ENCODE measurements at places on chromosomes 2 and 18.

DNA sequence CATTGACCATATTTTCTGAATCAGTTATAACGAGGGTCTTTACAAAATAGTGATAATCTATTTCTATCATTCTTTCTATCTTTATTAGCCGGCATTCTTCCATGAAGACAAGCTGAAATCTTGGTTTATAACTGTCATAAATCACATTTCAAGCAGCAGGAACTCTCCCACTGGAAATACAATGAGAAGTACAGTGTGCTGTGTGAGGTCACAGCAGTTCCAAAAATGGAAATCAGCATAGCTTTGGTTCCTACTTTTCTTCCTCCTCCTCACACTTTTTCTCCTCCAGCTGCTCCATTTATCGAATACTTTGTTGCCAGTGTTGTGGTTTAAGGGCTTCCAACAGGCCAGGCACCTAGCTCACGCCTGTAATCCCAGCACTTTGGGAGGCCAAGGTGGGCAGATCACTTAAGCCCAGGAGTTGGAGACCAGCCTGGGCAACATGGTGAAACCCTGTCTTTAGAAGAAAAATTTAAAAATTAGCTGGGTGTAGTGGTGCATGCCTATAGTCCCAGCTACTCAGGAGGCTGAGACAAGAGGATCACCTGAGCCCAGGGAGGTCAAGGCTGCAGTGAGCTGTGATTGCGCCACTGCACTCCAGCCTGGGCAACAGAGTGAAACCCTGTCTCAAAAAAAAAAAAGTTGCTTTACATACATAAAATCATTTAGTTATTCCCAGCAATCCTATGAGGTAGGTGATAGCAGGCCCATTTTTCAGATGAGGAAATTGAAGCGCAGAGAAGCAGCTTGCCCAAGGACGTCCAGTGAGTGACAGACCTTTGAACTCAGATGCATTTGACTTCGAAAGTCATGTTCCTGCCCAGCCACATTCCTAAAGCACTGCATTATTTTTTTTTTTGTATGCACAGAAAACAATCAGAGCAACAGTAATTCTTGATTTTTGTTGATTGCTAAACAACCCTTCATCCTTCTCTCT lies 34.0 kb upstream of the GPR55 start:
- no peak for DNase-seq

DNA sequence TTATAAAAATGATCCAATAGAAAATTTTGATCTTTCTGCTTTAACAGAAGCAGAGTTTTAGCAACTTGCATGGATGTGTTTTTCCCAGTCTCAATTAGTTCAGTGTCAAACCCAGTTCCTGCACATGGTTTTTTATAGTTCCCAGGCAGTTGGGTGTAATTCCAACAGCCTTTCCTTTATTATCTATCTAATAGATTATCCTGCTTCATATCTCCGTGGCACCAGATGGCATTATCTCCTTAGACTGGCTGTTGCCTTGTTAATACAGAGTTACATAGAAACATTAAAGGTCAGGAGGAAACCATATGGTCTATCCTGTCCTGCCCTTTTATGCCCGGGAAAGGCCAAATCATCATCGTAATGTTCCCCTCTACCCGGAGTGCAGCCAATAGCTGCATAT lies 400.9 kb upstream of the SMIM21 start:
- DNase-seq = no peak

GRCh38 chr2:109168086-109168485 lies 39.1 kb downstream of the SH3RF3 start:
- DNase-seq = no peak

- no peak for DNase-seq
Observed at GRCh38 chr2:241905716-241906377, 36.3 kb downstream of the RTP5 start.

- peak; percentile 40 for DNase-seq
Observed at GRCh38 chr2:204453730-204454167, 91.5 kb upstream of the PARD3B start.

GRCh38 chr2:178193823-178194599 lies at the start of gene OSBPL6:
TSS of gene OSBPL6 (plus strand) at chr2:178194512. CDS start at chr2:178306185, 111,673 bp downstream.
- no peak for DNase-seq

GRCh38 chr2:71417300-71418202 lies 35.8 kb upstream of the DYSF start:
- DNase-seq = no peak

DNA sequence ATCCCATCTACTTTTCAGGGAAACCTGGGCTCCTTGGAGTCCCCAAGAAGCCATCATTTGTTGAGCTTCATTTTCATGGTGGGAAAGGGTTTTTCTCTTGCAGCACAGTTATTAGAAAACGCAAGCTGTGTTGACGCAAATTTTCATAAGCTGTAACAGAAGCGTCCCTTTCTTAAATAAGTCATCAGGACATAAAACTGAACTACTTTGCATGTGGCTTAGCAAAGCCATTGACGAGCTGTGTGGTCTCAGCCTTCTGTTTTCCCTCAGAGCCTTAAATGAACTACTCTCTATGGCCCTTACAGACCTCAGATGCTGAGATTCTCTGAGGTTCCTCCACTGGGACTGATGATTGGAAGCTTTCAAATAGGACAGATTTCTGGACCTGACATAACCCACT lies 85.1 kb downstream of the ARL4C start:
- no peak for DNase-seq

DNA sequence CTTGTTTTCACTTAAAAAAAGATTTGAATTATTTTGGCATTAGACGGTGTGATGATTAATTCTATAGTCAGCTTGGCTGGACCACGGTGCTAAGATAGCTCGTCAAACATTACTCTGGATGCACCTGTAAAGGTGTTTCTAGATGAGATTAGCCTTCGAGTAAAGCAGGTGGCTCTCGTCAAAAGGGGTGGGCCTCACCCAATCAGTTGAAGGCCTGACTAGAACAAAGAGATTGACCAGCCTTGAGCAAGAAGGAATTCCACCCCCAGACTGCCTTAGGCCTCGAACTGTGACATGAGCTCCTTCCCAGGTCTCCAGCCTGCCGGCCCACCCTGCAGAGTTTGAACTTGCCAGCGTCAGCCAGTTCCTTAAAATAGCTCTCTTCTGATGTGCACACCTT lies 73.4 kb downstream of the TWIST2 start:
- DNase-seq = no peak

DNA sequence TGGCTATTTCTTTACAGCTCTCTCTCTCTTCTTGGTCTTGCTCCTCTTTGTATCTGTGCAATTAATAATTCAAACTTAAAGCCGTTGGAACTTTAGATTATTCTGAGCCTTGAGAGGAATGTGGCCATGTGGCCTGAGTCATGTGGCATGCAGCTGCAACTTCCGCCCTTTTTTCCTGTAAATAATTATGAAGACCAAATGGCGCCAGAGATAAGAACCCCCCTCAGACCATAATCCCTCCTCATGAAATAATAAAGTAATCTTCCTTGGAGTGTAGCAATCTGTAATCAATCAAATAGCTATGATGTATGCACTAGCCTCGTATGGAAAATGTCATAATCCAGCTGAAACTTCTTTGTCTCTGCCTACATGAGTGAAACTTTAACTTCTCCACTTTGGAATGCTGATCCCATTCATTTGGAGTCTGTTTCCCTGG lies 13.5 kb upstream of the TWSG1 start:
- peak; percentile 54 for DNase-seq

GRCh38 chr2:125581557-125581956 lies 1074.4 kb upstream of the GYPC start:
- no peak for DNase-seq

GRCh38 chr2:43136876-43137275 lies 89.5 kb downstream of the ZFP36L2 start:
- no peak for DNase-seq

DNA sequence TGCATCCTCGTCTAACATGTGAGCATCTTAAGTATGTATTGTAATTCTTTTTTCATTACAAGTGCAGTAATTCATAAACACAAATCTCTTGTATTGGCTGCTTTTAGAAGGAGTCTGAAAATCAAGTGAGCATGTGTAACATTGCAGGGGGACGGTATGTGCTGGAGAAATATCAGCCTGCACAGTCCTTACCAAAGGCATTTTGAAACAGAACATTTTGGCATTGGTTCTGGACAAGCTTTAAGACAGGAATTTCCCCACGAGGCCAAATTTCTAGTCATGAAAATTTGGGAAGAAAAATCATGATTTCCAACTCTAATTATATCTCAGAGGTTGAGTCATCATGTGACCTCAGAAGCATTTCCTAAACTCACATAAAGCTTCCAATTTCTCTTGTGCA lies 24.7 kb upstream of the NRP2 start:
- DNase-seq = no peak

DNA sequence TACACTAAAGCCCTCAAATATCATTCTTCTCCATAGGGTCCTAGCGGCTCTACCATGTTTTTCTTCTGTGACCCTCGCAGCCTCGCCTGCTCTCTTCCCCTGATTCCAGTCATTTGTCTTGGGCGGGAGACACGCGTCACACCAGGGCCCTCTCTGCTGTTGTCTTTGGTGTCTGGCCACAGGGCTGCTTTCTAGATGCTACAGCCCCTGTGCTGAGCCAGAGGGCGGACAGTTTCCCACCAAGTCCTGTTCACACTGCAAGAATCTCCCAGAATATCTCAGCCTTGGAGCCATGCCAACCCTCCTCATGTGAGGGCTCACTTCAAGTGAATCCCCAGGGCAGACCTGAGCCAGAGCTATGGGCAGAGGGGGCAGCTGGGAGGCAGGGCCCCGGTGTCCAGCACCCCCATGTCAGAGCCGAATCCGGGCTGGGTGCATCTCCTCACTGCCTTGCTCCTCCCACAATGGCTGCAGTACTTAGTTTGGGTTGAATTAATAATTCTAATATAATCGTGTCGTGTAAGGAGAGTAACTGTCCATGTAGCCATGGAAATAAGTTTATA lies 42.1 kb downstream of the DIPK1C start:
- no peak for DNase-seq

- DNase-seq = peak; percentile 26
Observed at GRCh38 chr2:66929632-66930338, 467.3 kb upstream of the ETAA1 start.

DNA sequence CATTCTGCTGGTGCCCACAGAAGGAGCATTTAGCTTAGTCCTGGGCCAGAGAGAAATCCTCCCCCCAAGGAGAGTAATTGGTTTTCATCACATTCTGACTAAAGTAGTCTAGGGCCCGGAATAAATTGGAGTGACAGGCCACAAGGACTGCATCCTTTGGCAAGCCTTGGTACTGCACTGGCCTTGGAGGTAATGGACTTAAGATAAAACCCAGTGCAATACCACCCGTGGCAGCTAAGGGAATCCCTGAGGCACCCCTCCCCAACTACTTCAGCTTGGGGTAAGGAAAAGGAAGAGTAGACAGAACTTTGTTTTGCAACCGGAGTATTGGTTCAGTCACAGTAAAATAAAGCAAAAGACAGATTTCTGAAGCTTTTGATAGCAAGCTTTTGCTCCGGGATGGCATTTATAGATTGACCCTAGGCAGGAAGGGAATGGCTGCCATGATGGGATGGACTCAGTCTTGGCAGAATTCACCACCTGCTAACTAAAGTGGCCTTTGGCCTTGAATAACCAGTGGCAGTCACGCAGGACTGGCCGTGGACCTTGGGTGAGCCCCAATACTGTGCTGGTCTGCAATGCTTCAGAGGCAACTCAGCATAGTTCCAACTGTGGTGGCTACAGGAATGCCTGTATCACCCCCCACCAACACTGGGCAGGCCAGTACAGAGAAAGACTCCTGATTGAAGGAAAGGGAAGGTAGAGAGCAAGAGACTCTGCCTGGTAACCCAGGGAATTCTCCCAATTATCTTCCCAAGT lies 14.1 kb downstream of the ORC4 start:
- DNase-seq = no peak

- DNase-seq = no peak
Observed at GRCh38 chr2:68244456-68244855, 7.9 kb downstream of the PPP3R1 start.

- DNase-seq = peak; percentile 44
Observed at GRCh38 chr2:36780231-36780839, 83.8 kb downstream of the VIT start.

- no peak for DNase-seq
Observed at GRCh38 chr2:197011801-197012641, 85.5 kb upstream of the PGAP1 start.

DNA sequence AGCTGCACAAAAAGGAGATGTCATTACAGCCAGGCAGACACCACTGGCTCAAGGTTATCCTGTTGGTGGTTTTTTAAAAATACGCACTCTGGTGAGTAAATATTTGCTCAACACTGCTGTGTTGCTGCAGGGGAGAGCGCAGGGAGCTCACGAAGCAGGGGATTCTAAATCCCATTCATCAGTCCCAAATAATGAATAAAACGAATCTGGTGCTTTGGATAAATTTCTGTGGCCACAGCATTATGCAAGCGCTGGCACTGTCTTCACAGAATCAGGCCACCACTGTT lies 256.2 kb downstream of the HDAC4 start:
- no peak for DNase-seq

DNA sequence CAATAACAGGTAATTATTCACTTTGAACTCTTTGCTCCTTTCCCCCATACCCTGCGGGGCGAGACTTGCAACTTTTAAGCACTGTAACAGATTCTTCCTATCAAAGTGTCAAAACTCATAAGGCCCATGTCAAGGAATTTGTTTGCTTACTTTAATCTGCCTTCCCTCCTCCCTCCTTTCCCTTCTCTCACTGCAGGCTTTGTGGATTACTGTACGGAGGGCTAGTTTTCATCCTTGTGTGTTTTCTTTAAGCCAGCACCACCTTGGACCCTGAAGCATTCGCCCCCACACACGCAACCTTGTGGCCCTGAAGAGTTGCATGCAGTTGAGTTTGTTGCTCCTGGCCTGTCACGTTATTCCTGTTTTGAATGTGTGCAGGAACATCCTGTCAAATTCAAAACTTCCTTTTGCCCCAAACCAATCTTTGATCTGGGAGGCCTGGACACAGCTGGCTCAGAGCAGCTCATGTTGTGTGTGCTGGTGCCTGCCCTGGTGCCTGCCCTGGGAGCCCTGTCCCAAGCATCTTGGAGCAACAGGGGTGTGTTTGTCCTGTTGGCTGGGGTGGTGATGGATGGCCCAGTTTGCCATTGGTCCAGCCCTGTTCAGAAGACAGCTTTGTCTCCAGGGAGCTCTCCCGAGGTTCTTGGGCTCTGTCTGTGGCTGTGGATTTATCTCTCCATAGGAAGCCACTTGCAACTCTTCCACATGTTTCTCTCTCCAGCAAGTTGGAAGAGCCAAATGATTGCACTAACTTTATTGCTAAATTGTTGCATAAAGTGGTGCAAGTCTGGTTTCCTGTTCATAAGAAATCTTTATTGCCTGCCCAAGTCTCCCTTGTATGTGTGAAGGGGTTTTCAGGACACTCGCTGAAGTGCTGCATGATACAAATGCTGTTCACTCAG lies 199.6 kb downstream of the VAPA start:
- DNase-seq = no peak

DNA sequence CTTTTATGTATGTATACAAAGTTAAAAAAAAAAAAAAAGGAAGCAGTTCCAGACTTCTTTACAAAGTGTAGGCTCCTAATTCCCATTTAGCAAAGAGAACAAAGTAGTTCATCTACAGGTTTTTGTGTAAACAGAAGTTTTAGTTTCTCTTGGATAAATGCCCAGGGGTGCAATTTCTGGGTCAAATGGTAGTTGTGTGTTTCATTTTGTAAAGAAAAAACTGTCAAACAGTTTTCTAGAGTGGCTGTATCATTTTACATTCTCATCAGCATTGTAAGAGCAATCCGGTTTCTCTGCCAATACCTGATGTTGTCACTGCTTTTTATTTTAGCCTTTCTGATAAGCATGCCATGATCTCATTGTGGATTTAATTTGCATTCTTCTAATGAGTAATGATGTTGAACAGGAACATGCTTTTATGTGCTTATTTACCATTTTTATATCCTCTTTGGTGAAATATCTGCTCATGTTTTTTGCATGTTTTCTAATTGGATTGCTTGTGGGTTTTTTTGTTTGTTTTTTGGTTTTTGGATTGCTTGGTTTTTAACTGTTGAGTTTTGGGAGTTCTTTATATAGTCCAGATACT lies 16.6 kb upstream of the PSME4 start:
- DNase-seq = no peak

Data from HFF-Myc (cell line).